Left ventricle myocardium inferior (tissue), 1 donor: ENCODE measurements at places on chromosomes 16 and 17.

DNA sequence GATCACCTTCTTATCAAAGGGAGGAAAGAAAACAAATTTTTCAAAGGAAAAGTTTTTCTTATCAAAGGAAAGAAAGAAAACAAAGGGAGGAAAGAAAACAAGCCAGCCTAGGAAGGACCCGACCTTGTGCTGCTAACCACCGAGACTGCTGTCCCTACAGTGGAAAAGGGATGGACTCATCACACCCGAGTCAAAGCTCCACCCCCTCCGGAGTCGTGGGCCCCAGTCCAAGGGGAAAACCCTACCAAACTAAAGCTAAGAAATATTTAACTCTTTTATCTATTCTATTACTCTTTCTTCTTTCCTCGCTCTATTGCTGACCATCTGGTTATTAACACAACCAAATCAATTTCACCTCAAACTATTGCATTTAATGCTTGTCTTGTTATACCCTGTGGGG is 6.1 kb upstream of the ENDOV start:
- no peak for DNase-seq

DNA sequence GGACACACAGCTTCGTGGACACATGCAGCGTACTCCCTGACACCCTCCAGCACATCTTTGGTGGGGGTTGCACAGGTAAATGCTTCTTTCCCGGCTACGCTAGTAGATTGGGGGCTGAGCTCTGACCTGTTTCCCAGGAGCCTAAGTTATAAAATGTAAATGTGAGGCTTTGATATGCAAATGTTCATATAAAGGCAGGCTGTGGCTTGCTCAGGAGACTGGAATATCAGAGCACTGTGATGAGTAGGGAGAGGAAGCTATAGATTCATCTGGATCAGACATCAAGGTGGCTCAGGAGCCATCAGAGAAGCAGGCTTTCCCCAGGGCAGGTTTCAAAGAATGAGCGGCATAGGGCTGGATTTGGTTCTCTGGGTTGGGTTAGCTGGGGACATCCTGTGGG is 3.4 kb upstream of the ETV4 start:
- DNase-seq, result no peak

DNA sequence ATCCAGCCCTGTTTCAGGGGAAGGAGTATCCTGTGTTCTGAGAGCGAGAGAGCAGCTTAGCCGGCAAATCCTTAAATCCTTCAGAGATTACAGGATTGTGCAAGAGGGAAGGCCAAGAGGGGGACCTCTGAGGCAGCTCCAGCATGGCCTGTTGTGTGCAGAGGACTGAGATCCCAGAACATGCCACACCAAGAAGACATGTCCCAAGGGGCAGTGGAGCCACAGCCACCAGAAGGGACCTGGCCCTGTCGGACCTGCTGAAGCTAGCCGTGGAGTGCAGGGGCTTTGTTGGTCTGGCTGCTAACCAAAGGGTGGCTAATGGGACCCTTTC is 1.6 kb upstream of the MRC2 start:
- DNase-seq, result no peak

DNA sequence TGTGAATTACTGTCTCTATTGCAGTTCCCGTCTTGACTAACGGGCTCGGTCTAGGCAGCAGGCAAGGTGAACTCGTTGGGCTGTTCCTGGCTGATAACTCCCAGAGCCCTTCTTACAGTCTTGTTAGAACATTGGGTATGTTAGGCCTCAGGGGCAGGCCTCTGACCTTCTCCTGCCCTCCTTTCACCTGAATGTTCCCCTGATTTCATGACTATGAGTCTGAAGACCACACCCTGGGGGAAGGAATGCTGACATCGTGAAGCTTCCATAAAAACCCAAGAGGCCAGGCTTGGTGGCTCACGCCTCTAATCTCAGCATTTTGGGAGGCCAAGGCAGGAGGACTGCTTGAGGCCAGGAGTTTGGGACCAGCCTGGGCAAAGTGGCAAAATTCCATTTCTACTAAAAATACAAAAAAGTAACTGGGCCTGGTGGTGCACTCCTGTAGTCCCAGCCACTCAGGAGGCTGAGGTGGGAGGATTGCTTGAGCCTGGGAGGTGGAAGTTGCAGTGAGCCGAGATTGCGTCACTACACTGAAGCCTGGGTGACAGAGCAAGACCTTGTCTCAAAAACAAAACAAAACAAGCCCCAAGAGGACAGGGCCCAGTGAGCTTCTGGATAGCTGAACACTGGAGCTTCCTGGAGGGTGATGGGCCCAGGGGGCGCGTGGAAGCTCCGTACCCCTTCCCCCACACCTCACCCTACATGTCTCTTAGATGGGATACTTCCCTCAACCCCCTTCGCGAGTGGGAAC is 47.8 kb upstream of the FBXO47 start:
- no peak for DNase-seq

DNA sequence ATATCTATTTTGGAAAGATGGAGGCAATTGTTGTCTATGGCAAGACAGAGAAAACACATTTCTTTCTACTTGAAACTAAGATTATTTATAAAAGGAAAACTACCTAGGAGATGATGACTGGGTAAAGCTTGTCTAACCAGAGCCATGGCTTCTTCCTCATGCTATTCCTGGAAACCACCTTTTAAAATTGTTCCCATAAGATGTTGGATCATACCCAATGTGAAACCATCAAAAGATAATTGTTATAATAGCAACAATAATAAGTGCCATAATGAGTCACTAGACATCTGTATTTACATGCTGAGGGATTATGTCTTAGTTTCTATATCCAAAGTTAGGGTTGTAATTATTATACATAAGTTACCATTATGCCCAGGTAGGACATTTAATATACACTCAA is 428.4 kb downstream of the KCNJ2 start:
- no peak for DNase-seq

- no peak for DNase-seq
Observed at GRCh38 chr16:12800817-12801216, 2.9 kb downstream of the CPPED1 start.

GRCh38 chr17:65109990-65110680 is 27.0 kb upstream of the RGS9 start:
- no peak for DNase-seq

- no peak for DNase-seq
Observed at GRCh38 chr16:6021276-6021943, 923.8 kb upstream of the EEF2KMT start.

GRCh38 chr16:17512636-17513220 is 42.0 kb upstream of the XYLT1 start:
- DNase-seq, result no peak

DNA sequence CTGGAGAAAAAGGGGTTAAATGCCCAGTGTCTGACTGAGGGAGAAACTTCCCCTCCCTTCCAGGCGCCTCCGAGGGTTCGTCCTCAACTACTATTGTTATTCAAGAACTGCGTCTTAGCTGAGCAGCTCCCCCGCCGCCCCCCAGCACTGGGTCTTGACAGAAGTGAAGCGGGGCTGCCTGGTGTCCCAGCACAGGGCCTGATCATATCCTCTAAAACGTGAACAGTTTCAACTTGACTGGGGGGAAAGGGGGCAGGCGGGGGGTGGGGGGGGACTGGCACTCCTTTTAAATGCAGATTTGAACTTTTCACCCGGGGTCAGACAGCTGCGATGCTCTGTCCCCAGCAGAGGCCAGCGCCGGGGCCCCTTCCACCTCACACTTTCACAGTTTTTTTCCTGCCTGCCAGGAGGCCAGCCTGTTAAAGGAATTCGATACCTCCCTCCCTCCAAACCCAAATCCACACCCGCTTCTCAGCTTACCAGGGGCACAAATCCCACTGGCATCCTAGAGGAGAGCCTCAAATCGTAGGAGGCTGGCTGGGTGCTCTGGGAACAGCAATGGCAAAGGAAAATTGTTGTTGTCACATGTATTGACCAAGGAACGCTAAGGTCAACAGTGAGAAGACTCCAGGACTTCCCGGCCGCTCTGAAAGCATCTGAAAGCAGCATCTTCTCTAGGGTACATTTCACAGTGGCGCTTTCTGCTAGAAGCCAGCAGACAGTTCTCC is 14.5 kb downstream of the ZFHX3 start:
- DNase-seq, result no peak
